ENCODE measurements at places on chromosomes 7 and 10. TPM values are rescaled to one million over a fixed set of nuclear protein-coding genes. Genes with fewer than 3 reads are reported as not detected.
A peak's percentile ranks its signal among the peaks of the same experiment; 100 is the strongest.

GRCh38 chr10:12974078-12974477 lies 27.4 kb downstream of the CCDC3 start:
- DNase-seq: no peak

DNA sequence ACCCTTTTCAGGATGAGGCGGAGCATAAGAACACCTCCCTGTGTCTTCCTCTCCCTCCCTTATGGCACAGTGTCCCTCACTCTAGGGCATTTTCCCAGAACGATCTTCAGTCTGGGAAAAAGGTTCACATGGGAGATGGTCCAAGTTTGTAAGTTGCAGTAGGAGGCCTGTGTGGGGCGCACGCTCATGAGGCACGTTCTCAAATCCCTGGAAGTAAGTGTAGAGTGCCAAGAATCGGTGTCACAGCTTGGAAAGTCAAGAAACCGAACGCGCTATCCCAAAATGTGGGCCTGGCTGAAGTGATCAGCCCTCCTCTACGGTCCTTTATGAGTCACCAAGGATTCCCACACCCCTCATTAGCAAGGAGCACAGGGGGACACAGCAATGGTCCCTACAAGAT lies 23.9 kb upstream of the SMARCD3 start:
- DNase-seq: no peak

DNA sequence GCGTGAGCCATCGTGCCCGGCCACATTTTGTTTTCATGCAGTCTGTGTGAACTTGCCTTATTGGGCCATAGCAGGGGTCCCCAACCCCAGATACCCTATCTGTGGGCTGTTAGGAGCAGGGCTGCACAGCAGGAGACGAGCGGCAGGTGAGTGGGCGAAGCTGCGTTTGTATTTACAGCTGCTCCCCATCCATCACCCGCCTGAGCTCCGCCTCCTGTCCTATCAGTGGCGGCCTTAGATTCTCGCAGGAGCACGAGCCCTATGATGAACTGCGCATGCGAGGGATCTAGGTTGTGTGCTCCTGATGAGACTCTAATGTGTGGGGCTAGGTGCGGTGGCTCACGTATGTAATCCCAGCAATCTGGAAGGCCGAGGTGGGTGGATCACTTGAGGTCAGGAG lies 293.9 kb downstream of the CAMK1D start:
- DNase-seq: no peak

DNA sequence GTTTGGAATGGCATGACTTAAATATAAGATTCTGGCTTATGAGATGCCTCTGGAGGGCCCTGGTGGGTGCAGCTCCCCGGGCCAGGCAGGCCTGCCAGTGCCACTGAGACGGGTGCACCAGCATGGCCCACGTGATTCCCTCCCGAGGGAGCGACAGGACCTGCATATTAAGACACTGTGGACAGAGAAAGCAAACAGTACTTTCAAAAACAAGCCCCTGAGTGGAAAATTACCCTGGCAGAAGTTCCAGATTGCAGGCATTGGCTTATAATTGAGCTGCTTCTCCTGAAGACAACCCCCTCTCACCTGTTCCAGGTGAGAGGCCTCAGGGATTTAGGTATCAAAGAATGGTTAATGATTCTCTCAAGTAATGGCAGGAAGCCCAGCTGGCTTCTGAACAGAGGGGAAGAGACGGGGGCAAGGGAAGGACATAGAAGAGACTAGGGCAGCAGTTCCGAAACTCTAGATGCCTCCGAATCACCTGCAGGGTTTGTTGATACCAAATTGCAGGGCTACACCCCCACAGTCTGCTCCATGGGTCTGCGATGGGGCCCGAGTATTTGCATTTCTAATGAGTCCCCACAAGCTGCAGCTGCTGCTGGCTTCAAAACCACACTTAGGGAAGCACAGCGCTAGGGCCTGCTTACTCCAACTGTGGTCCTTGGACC lies 66.0 kb upstream of the DOCK1 start:
- DNase-seq: no peak

GRCh38 chr7:71504697-71505441 lies 372.9 kb downstream of the GALNT17 start:
- DNase-seq: no peak

FAM25G gene
- 1.4 TPM for polyA plus RNA-seq

- DNase-seq: no peak
Measured at GRCh38 chr7:123635551-123636359, 19.9 kb upstream of the LMOD2 start.

GRCh38 chr7:11557627-11558026 lies 274.4 kb downstream of the THSD7A start:
- DNase-seq: peak; percentile 30

DNA sequence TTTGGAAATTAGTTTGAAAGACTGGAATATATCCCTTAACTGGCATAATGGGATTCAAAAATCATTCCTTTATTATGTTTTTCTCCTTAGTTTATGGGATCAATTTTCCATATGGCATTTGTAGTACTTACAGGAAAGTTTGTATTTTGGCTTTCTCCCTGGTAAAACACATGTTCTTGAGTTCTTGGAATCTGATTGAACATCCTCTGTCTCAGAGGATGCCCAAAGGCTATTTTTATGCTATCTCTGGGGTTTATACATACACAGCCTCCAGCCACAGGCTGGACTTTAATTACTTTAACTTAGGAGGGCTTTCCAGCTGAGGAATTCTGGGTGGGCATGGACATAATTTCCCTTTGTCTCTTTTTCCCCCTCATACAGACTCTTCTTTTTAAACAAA lies 236.4 kb downstream of the HGF start:
- no peak for DNase-seq

GRCh38 chr10:86357676-86358075 lies 8.9 kb downstream of the GRID1 start:
- no peak for DNase-seq

All from mammary epithelial cell (primary cell).